ENCODE measurements at places on chromosomes 6 and 20.

DNA sequence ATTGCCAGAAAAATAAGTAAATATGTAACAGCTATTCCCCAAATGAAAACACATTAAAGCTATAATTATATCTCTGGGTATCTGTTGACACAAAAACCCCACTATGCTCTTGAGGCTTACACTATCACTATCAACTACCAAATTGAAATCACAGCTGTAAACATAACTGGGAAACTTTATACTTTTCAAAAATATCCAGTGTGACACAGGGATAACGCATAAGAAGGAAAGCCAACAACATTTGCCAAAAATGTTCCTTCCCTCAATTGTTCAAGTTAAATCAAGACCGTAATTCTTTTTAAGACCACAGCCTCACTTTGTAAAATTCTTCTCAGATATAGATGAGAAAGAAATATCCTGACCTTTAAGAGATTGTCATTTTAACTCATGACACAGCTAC is 3.1 kb downstream of the ZHX3 start:
- DNase-seq, result no peak

DNA sequence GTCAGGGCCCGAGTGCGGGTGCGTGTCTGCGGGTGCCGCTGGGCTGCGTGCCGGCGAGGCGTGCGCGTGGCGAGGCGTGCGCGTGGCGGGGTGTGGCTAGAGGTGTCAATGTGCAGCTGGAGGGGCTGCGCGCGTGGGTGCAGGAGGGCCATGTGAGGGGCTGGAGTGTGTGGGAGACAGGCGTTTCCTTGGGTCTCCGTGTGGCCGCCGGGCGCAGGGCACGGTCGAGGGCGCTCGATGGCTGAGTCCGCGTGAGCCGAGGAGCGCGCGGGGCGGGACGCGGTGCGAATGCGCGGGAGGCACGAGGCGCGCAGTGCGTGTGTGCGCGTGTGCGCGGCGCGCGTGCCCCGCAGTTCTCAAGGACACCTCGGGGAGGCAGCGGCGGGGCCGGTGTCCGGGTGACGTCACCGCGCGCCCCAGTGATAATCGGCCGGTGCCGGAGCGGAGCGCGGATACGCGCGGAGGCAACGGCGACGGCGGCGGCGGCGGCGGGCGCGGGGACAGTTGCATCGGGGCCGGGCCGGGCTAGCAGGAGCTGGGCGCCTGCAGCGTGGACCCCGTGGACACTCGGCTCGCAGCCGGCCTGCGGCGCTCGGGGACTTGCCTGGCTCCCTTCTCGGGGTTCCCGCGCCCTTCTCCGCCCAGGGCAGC is 38.7 kb downstream of the YTHDF1 start:
- DNase-seq, result peak; percentile 28

- no peak for DNase-seq
These were observed 1.1 kb downstream of the EIF2S2 start for GRCh38 chr20:34110745-34111641.

- DNase-seq, result no peak
These were observed 79.0 kb downstream of the ANKEF1 start for GRCh38 chr20:10113746-10114145.

DNA sequence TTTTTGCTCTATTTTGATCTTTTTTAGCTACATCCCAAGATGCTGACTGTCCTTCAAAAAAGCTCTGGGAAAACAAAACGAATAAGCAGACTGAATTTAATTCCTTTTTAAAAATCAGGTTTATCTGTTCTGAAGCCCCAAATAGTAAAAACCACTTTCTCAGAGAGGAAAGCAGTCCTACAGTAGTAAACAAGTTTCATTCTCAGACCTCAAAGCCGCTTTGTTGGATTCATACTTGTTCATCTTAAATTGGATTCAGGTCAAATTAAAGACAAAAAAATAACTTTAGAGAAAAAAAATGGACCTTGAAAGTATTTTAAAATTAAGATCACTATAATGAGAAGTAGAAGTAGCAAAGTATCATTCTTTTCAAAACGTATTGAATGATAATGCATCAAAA is 96.1 kb upstream of the THEMIS start:
- DNase-seq, result no peak

GRCh38 chr6:105901583-105901982 is 184.6 kb upstream of the PRDM1 start:
- no peak for DNase-seq

DNA sequence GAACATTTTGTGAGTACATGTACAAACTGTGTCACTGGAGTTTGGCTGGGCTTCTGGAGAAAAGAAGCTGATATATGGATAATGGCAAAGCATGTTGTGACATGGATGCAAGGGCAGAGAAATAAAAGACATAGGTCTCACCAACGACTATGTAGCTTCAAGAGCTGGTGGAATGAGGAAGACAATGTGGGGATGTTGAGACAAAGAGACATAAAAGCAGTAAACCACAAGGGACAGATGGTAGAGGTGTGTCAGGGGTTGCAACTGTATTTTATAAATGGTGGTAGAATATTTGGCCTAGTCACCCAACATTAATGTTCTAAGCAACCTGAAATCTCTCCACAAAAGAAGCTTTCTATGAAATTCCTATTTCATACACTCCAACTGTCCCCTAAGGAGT is 199.0 kb downstream of the KCNQ5 start:
- no peak for DNase-seq

- no peak for DNase-seq
These were observed 164.2 kb downstream of the SLC24A3 start for GRCh38 chr20:19376451-19377229.

GRCh38 chr6:87029711-87030314 is 65.1 kb downstream of the CGA start:
- DNase-seq, result no peak

GRCh38 chr6:9085054-9085708 is 649.8 kb upstream of the SLC35B3 start:
- DNase-seq, result no peak

- no peak for DNase-seq
These were observed 25.2 kb downstream of the TAF4 start for GRCh38 chr20:62040381-62040922.

GRCh38 chr6:166097914-166098522 is 69.6 kb downstream of the TBXT start:
- DNase-seq, result peak; percentile 60

DNA sequence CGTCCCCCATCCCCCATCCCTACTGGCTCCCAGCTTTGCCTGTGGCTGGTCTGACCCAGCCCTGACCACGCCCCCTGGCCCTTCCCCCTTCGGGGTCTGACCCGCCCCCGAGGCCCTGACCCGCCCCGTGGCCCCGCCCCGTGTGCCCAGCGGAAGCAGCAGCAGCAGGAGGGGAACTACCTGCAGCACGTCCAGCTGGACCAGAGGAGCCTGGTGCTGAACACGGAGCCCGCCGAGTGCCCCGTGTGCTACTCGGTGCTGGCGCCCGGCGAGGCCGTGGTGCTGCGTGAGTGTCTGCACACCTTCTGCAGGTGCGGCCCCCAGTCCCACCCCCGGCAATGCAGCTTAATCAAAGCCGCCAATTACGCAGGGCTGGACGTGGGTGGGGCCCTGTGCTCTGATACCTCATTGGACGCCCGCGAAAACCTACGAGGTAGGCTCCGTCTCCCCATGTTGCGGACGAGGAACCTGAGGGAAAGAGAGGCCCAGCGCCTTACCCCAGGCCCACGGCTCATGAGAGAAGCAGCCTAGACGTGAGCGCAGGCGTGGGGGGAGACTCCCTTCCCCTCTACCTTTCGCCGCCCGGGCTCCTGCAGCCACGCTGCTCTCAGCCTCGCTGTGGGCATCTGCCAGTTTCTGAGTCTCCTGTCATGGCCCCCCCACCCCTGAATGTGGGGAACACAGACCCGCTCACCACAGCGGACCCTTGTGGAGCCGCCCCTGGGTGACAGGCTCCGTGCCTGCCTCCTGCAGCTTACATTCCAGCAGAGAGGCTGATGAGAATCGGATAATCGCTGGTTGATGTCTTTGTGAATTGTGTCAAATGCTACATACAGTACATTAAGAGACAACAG is 12.8 kb downstream of the RBCK1 start:
- DNase-seq, result no peak

GRCh38 chr20:4638826-4639225 is 82.9 kb upstream of the PRND start:
- no peak for DNase-seq

GRCh38 chr6:163857421-163857820 is 442.9 kb downstream of the QKI start:
- DNase-seq, result no peak

GRCh38 chr6:169918954-169919549 is 167.6 kb downstream of the ERMARD start:
- DNase-seq, result no peak

- no peak for DNase-seq
These were observed 169.9 kb downstream of the BCAS1 start for GRCh38 chr20:53900380-53900999.

DNA sequence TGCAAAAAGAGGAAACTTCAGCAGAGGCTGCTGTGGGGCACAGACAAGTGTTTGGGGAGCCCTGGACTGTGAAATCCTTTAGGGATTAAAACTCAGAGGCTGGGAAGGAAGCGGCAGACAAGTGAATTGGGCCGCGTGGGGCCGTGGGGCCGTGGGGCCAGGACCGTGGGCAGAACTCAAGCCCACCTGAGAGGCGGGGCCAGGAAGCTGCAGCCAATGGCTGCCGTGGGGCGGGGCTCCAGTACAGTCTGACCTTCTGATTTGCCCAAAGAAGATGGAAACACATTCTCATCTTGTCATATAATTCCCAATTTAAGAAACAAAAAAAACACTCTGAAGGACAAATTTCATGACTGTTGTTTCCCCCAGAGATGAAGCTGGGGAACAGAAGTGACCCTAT is 55.4 kb downstream of the ANKRD60 start:
- DNase-seq, result no peak

- DNase-seq, result no peak
These were observed 378.8 kb downstream of the QKI start for GRCh38 chr6:163793011-163793983.

DNA sequence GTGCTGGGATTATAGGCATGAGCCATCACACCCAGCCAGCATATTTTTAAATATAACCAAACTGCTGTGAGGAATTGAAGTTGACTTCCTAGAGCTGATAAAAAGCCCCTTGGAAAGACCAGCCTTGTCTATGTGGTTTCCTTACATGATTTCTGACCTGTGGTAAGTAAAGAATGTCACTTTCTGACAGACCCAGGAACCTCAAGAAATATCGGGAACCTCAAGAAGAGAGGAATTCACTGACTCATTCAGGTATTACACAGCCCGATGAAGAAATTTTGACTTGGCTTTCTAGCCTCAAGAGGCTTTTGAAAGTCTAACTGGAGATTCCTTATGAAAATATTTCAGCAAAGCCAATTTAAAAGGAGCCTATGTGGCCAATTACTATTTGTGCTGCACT is 71.8 kb downstream of the FOXF2 start:
- no peak for DNase-seq

- DNase-seq, result no peak
These were observed 34.0 kb downstream of the PMEPA1 start for GRCh38 chr20:57675773-57676172.

DNA sequence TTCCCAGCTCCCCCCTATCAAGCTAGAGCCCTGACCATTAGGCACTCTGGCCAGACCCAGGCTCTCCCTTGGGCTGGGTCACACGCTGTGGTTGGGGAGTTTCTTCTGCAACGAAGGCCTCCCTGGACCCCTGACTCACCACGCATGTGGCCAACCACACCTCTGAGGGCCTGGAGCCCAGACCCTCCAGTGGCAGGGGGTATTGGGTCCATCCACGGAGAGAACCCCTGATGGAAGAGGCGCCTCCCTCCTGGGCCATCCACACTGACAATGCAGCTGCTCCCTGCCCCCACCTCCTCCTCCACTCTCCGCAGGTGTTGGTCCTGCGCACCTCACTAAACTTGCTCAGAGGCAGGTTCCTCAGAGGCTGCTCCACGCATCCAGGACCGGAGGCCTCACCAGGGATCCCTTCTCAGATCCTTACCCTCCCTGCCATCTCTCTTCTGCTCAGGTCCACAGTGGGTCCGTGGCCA is 125.4 kb downstream of the RNASET2 start:
- no peak for DNase-seq

GRCh38 chr6:154252678-154253077 is 103.9 kb downstream of the IPCEF1 start:
- no peak for DNase-seq

DNA sequence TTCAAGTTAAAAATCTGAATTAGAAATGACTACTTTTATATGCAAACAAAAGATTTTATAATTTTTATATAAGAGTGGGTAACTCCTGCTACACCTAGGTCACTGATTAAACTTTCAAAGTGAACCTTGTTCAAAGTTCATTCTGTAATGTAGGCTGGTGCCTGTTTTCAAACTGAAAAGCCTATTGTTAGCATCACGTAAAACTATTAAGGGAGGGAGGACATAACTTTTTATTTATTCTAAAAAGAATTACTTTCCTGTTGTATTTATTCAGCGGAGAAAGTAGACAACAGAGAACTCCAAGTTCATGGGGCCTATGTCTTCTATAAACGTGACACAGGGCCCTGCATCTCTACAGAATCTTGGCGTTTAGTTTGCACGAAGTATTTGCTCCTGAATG is 27.4 kb downstream of the FERMT1 start:
- no peak for DNase-seq

DNA sequence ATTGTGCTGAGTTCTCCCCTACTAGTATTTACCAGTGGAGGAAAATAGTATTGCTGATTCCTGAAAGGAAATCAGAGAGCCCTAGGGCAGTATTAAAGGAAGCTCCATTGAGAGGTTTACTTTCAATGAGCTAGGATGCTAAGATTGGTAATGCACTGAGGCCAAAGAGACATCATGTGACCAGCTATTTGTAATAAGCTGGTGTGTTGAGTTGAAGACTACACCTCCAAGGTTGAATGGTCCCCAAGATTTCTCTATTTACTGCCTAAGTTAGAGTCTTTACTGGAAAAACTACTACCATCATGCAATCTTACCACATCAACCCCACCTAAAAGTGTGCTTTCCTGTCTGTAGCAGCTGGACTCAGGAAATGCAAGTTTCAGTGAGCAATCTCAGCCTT is 151.5 kb upstream of the GJE1 start:
- no peak for DNase-seq

- no peak for DNase-seq
These were observed 9.6 kb downstream of the C20orf203 start for GRCh38 chr20:32664012-32664677.

- DNase-seq, result no peak
These were observed 32.9 kb upstream of the RREB1 start for GRCh38 chr6:7074870-7075269.

- DNase-seq, result no peak
These were observed 78.9 kb downstream of the GINS1 start for GRCh38 chr20:25486377-25486776.

GRCh38 chr6:88048578-88048977 is 937 bp downstream of the SPACA1 start:
- no peak for DNase-seq

GRCh38 chr6:79869184-79869583 is 78.2 kb downstream of the ELOVL4 start:
- DNase-seq, result no peak

DNA sequence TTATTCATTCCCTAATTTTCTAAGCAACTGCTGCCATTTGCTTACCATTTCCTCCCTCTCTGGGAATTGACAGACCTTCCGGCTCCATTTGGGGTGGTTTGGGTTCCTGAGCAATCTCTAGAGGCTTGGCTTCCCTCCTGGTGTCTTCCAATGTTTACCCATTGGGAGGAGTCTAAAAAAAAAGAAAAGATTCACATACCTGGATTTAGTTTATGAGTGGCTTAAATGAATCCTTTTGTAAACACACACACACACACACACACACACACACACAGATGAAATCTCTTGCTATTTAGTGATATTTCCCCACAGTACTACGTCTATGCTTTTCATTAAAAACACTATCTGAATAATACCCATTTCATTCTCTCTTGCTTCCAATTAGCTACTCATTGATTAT is 48.3 kb upstream of the TRAF3IP2 start:
- no peak for DNase-seq

GRCh38 chr20:25541676-25542075 is 43.7 kb downstream of the NINL start:
- DNase-seq, result no peak

GRCh38 chr6:152642578-152643375 is 5.6 kb upstream of the SYNE1 start:
- no peak for DNase-seq
